ENCODE measurements at places on chromosomes 4 and X.

- DNase-seq = peak; percentile 81
Measured at GRCh38 chr4:158170691-158171561, 1.9 kb downstream of the GASK1B start.

DNA sequence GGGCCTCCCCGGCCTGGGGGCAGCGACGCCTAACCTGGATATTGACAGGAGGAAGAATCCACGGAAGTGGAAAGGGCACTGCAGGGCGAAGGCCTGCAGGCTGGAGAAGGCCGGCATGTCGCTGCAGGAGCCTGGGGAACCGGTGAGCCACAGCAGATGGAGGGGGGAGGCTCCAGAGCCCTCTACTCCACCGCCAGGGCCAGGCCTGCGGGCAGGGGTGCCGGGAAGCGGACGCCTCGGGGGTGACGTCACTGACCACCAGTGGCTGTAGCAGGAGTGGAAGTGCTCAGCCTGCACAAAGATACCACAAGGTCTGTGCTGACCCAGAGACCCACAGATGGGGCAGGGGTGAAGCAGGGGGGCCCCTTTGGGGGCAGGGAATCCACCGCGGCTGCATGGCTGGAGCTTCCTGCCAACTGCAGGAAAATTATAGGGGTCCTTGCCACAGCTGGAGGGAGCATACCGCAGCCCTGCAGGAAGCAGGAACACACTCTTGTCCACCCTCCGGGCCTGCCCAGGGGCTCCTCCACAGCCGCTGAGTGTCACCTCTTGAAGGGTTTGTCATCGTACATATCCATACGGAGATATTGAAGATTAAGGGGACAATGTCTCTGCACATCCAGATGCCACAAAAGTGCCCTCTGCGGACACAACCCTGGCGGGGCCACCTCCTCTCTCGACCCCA is 7.6 kb upstream of the HTRA3 start:
- no peak for DNase-seq

DNA sequence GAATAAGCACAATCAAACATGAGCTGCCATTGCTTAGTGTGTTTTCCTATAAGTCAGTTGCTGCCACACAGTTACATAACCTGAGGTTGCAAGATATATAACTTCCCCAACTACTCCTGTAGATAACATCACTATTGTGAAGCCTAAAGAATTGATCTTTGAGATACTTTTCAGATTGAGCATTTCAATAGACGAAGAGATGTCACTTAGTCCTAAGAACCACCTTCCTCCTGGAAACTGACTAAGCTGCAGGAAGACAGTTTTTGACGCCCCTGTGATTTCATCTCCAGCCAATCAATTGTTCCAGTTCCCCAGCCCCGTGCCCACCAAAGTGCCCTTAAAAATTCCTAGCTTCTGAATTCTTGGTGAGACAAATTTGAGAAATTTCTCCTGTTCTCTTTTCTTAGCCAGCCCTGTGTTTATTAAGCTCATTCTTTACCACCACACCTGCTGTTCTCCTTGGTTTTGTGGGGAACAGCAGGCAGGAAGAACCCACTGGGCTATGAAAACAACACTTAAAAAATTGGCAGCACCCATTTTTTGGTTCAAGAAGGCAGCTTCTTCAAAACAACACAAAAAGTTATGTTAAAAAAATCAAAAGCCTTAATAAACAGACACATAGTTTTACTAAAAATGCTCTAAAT is 317.1 kb upstream of the PABPC4L start:
- no peak for DNase-seq

DNA sequence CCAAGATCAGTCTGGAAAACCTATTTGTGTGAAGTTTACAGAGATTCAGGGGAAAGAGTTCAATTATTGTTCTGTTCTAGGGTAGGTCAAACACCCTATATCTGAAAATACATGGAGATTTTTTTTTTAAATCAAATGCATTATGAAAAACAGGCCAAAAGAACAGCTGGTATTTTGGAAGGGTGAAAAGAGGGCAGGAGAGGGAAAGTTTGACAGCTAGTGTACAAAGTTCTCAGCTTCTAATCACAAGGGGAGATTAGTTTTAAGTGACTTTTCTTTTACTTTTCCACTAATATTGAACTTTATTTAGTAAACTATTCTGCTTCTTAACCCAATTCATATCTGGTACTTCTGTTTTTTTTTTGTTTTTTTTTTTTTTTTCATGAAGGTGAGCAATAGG is 66.2 kb upstream of the GRID2 start:
- no peak for DNase-seq

DNA sequence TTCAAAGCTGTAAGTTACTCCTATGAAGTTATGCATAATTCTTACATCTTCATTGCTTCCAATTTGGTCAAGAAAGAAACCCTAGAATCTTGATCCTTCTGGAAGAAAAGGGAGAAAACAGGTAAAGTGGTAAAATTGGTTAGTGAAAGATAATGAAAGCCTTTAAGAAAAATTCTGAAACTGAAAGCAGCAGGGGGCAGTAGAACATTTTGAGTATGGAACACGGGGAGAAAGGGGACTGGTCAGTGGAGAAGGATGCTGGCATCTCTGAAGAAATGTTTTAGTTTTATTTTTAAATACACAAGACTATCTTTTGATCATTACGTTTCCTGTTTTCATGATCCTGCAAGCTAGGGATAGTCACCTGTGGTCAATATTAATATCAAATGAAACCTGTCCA is 54.3 kb downstream of the SLIT2 start:
- DNase-seq = no peak

DNA sequence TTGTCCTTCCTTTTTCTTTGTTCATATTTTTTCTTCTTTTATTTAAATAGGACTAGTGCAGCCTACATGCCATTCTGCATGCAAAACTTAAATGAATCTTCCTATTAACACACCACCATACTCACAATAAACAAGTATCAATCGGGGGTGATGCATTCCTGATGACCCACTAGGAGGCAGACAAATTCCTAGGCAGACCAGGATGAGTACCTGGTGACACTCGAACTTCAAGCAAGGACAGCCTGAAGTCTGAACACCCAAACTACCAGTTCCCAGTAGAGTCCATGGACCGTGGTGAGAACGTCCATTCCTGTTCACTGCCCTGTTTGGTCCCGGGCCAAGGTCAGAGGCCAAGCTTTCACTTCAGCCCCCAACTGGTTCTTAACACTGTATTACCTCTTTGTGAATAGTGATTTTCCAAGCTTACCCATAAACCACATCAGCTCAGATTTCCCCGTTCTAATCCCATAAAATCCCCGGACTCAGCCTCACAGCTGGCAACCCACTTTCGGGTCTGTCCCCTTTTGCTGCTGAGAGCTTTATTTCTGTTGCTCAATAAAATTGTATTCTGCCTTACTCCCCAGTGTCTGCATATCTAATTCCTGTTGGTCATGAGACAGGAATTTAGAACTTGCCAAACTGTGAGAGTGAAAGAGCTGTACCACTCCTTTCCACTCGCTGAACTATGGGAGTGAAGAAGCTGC is 1286.6 kb downstream of the FSTL5 start:
- no peak for DNase-seq

GRCh38 chr4:168864821-168865541 is 145.1 kb downstream of the CBR4 start:
- DNase-seq = no peak

GRCh38 chr4:78377555-78377954 is 174.0 kb upstream of the ANXA3 start:
- DNase-seq = no peak

GRCh38 chr4:150476776-150477175 is 105.2 kb upstream of the MAB21L2 start:
- DNase-seq = no peak

- no peak for DNase-seq
Measured at GRCh38 chrX:148534291-148534690, 33.9 kb downstream of the AFF2 start.

GRCh38 chrX:133497356-133497755 is 82.1 kb upstream of the GPC4 start:
- no peak for DNase-seq

DNA sequence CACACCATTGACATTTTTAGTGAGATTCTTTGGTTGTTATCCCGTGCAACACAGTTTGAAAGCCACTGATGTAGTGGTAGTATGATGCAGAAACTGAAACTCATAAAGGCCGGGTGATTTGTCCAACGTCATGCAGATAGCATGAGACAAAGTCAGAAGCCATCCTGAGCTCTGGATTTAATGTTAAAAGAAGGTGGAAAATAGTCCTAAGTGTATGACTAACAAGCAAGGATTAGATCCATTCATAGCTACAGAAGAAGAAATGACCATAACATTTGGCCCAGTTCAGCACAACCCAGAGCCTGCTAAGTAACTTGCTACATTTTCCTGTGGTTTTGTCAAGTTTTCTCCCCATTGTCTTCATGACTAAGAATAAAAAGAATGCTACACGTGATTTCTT is 142.4 kb downstream of the AMELX start:
- DNase-seq = no peak

DNA sequence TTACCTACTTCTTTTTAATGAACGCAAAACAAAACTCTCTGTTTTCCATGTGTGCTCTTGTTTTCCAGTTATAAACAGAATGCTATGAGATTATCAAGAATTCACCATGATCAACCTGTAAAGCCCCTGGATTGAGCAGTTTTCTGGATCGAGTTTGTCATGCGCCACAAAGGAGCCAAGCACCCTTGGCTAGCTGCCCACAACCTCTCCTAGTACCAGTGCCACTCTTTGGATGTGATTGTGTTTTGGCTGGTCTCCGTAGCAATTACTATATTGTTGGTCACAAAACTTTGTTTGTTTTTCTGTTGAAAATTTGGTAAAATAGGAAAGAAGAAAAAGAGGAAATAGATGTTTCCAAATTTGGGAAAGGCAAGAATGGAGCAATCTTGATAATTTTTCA is 51.1 kb downstream of the UGT2B7 start:
- DNase-seq = no peak

- no peak for DNase-seq
Measured at GRCh38 chr4:89352541-89352940, 44.9 kb upstream of the GPRIN3 start.

DNA sequence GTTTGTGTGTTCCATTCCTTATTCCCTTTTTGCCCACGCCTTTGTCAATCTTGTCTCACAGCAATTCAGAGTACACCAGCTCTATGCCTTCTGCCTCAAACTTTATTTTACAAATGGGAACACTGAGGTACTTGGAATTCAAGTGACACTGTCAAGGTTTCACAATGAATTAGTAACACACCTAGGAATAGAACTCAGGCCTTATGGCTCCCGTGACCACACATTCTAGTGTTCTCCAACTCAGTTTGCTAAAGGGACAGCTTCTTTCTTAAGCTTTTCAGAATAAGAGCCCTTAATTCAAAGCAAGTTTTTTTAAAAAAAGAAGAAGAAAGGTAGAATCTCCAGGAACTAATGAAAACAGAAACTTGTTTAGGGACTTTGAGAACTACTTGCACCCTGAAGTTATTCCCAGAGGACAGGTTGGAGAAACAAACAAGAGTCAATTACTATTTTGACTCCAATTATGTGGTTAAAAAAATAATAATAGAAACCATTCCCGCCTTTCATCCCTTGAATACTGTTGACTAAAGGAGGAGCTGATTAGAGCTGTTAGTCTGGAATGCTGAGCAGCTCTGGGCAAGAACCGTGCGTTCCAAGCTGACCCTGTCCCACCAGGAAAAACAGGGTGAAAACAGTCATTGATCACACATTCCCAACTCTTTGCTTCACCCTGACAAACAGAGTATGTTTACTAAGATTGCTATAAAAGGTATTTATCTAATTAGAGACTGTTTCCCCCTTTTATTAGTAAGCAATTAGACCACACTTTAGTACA is 408.8 kb upstream of the CNKSR2 start:
- no peak for DNase-seq

DNA sequence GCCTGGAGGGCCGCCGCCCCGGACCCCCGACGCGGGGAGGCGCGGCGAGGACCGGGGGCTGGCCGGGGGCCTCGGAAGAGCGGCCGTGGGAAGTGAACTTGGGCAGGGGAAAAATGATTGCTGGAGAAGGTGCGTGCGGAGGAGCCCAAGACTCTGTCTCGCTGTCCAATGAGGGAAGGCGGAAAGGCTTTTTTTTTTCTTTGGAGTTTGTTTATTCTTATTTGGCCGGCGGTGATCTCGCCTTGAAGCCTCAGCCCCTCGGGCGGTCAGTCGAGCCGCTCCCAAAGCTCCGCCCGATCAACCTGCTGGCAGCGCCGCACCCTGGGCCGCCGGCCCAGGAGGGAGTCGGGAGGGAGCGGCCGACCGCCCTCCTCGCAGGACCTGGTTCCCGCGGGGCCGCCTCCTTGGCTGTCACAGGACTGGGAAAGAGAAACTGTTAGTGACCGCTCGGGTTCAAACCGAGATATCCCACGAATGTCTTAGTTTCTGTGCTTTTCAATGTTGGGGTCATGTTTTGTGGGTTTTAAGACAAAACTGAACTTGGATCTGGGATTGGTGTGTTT is 2.5 kb downstream of the CPEB2 start:
- DNase-seq = peak; percentile 64

All from hematopoietic multipotent progenitor cell treated with erythropoietin and hydrocortisone succinate and interleukin-3 and kit ligand, for 8 days (in vitro differentiated cells).